8988T (cell line): ENCODE measurements at places on chromosomes 4 and X.

DNA sequence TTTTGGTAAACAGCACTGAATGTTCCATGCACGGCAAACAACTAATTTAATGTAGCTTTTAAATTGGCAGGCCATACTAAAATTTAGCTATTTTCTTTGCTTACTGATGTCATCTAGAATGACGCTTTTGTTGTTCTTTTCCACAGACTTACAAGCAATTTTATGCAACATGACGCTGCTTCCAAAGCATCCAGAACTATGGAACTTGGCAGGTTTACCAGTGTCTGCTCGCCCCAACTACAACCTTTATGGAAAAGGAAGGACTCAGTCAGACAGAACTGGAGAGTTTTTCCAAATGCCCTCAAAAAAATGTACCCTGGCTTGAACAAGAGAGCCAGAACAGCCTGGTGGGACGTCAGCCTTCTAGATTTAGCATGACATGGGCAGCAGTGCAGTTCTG, 58.7 kb downstream of the ANOS1 start:
- no peak for DNase-seq

DNA sequence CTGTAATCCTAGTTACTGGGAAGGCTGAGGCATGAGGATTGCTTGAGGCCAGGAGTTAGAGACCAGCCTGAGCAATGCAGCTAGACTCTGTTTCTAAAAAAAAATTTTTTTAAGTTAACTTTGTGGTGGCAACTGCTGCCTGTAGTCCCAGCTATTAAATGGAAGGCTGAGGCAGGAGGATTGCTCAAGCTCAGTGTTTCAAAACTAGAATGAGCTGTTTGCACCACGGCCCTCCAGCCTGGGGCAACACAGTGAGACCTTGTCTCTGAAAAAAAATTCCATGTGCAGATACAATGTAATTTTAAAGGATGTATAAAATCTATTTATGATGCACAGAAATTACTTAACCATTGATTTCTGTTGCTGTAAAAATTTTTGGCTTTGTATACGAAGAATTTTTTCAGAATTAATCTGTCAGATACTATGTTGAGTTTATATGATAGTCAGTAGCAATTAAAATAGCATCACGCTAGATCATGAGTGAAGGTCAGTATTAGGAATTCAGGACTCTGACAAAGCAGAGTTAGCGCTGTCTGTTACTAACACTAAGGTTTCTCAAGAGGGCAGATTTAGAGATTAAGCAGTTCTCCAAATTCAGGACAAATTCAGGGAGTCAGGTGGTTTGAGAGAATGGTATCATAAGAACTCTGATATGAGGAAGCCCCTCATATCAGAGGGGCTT, 8.3 kb upstream of the AGA start:
- DNase-seq, result no peak

DNA sequence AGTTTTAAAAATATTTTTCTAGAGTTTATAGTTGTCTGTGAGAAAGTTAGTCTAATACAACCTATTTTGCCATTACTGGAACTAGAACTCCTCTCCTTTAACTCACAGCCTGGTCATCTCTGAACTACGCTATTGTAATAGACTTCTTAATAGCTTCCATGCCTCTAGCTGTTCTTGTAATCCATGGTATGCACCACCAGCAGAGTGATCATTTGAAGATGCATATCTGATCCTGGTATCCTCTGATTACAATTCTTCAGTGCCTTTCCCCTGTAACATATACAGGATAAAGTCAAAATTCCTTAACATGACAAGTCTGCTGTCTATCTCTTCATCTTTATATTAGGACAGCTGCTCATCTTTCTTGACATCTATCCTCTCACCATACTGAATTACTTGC, 37.6 kb upstream of the NALF2 start:
- no peak for DNase-seq

GRCh38 chr4:111792632-111793031, 352.6 kb upstream of the FAM241A start:
- no peak for DNase-seq

DNA sequence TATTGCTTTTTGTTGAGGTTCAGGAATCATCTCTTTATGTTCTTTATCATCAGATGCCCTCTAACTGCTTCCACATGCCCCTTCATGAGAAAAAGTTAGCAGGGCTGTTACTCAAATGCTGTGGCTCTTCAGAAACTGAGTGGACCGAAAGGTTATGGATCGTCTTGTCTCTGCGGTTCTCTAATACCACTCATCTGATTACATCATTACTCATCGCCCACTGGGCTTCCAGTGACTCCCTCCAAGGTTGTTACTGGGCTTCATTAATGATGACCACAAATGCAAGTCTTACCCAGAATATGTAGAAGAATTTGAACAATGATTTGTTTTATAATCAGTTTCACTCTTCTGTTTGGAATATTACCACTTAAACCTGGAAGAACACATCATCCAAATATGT, 67.7 kb downstream of the RWDD4 start:
- DNase-seq, result no peak
